ENCODE measurements at places on chromosomes 5 and 9.

DNA sequence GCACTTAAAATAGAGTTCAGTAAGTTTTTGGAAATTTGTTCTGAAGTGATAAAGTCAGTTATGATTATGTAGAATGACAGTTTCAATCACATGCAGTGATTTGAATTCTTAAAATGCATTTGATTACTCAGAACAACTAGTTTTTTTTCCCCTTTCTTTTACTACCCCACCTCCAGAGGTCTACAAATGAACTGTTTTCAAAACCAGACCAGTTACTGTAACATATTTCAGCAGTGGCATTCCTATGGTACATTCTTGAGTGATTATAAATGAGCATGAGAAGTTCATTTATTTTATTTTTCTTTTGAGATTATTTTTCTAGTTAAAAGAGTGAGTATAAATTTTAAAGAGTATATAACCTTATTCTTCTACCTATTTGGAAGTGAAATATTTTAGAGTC, 71.6 kb downstream of the NNT start:
- no peak for DNase-seq

GRCh38 chr5:2906302-2907090, 155.0 kb upstream of the IRX2 start:
- DNase-seq, result no peak

DNA sequence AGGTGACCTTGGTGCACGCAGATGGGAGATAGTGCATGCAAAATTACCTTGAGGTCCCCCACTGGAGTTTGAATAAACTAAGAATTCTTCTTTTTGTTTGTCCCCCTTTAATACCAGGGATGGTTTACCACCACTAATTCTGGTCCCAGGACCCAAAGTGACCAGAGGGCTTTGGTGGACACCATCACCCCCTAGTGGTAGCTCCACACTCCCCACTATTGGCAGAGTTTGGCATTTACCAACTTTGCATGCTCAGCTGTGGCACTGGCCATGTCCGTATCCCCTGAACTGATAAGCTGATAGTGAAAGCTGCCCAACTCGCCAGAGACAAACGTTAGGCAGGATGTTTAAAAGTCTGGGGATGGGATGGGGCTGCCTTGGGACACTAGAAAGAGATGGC, 3.3 kb downstream of the ASTN2 start:
- DNase-seq, result no peak

- no peak for DNase-seq
Measured at GRCh38 chr5:141479776-141480175, 4.0 kb downstream of the PCDHGC3 start.

DNA sequence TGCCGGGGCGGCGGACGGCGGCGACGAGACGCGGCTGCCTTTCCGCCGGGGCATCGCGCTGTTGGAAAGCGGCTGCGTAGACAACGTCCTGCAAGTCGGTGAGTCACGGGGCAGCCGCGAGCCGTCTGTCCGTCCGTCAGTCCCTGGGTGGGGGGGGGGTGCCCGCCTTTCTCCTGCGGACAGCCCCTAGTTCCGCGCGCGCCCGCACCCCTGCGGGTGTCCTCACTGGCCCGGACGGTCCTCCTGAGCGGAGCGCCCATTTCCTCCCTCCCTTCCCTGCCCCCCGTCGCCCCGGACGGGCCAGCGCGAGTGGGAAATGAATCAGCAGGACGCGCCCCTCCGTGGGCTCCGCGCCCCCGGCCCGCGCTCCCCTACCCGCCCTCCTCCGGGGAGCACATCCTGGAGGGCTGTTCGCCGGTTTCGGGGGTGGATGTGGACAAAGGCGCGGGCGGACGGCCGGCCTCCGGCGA, 828 bp downstream of the ZSWIM6 start:
- DNase-seq, result no peak

DNA sequence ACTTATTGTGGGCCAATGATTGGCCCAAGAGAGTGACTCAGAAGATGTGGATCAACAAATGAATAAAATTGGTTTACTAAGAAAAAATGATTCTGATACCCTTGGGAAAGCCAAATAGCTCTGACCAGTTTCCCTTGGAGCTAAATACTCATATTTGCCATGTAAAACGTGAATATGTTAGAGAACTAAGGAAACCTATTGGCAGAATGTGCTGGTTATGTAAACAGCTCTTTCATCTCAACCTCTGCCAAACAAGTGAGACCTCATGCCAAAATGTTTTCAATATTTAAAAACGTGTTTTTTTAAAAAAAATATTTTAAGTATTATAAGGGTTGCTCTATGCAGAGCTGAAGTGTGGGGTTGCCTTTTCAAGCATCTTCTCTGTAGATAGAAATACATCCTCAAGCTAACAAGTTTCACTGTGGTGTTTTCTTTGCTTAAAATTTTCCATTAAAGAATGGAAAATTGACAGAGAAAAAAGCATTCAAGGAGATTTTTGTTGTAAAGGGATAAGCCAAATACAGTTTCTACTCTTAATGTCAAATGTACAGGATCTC, 186.9 kb upstream of the TUT7 start:
- DNase-seq, result no peak

- DNase-seq, result no peak
Measured at GRCh38 chr9:136757751-136758140, 297 bp downstream of the LCN8 start.

DNA sequence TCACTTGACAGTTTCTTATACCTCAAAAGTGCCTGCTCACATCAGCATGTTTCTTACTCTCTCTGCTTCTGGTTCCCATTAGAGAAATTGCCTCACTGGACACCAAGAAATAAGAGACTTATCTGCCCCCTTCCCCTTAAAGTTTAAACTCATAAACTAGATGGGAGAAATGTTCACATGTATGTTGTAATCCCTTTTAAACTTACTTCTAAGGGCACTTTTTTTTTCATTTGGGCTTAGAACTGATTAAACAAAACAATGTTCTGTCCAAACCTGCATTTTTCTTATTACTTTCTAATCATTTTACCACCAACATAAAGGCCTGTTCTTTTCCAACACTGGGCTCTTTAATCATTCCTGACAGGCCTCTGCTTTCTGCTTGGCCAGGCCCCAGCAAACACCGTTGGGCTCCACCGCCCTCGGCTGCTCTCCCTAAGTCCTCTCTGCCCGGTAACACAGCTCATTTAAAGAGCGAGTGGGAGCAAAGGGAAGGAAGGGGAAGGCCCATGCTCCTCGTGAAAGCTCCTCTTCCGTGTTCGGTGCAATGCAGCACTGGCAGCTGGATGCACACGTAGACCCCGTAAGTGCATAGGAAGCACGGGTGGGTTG, 53.4 kb downstream of the ROR2 start:
- no peak for DNase-seq

GRCh38 chr5:151719228-151720000, 32.7 kb upstream of the SPARC start:
- DNase-seq, result peak; percentile 33

DNA sequence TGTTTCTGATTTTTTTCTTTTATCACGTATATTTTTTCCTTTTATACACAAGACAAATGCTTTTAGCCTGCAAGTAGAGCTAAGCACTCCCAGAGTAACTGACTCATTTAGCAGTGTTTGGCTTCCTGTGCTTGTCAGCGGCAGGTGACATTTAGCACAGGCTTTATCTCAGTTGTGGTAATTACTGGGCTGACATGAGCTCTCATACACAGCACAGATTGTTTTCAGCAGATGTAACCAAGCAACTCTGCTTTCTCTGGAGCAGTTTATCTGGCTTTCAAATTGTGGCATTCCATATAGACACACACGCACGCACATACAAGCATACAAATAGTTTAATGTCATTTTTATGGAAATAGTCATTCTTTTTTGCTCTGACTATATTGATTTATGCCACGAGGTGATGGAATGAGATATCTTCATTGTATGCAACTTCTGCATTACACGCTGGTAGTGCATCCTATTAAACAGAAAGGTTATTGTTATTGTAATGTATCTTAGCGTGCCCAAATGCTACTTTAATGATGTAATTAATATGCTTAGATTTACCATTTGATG, 379.0 kb upstream of the GRAMD2B start:
- no peak for DNase-seq

DNA sequence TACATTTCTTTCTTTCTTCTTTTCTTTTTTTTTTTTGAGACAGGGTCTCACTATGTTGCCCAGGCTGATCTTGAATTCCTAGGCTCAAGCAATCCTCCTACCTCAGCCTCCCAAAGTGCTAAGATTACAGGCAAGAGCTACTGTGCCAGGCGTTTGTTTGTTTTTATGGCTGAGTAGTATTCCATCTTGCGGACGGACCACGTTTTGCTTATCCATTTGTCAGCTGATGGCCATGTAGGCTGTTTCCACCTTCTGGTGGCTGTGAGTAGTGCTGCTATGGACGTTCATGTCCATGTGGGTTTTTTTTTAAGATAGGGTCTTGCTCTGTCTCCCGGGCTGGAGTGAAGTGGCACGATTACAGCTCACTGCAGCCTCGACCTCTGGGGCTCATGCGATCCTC, 2.5 kb downstream of the DOK3 start:
- DNase-seq, result peak; percentile 19

DNA sequence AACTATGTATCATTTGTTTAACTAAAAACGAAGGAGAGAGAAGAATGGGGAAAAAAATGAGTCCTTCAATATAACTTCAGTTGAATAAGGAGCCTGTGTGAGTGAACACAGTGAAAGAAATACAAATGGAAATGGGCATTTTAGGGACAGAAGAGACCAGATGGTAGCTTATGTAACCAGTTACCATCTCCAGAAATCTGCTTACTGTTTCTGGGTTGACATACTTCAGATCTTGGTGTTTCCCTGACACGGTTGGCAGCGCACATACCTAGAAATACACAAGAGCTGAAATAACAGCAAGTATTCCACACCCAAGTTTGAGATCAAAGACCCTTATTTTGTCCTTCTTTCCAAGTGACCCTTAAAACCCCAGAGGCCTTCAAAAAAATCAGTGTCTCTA, 14.9 kb upstream of the GFRA3 start:
- DNase-seq, result no peak

GRCh38 chr9:109074236-109074889, 45.4 kb downstream of the TMEM245 start:
- DNase-seq, result no peak

GRCh38 chr9:134158753-134159392, 5.5 kb downstream of the RNU6ATAC start:
- DNase-seq, result no peak

DNA sequence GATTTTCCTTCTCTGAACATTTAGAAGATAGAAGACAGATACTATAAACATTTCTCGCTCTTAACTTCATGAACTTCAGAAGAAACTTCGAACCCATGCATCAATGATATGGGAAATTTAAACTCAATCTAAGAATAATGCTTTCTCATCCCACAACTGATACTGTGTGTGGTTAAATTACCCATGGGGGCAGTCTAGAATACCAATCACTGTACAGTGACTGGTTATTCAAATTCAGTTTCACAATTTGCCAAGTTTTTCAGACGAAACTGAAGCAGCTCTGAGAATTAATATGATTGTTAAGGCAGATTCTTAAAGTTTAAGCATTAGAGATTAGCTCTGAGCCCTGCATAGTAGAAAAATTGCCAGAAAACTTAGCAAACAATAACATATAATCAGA, 431.0 kb downstream of the SH3GL2 start:
- no peak for DNase-seq

DNA sequence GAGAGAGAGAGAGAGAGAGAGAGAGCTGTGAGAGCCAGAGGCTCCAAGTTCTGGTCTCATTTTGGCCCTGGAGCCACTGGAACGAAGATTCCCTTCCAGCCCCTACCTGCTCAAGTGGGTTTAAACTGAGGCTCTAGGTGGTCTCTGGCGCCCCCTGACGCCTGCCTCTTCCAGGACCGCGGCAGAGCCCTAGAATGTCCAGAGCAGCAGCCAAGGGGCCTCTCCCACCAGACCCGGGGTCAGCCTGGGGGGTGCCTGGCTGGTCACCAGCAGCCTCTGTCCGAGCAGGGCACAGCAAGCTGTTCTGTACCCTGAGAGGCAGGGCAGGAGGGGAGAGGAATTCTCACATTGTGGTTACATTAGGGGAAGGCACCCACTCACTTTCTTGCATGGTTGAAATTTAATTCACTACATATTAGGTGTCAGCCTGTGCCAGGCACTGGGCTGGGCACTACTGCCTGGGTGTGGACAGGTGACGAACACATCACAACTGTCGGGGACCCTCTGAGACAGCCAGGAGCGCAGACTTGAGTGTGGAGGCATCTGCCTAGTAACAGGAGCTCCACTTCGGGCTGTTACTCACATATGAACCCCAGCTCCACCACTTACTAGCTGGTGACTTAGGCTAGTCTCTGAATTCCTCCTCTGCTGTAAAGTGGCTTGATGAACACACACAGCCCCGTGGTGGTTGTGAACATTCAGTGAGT, 44.5 kb downstream of the AMBP start:
- DNase-seq, result no peak

DNA sequence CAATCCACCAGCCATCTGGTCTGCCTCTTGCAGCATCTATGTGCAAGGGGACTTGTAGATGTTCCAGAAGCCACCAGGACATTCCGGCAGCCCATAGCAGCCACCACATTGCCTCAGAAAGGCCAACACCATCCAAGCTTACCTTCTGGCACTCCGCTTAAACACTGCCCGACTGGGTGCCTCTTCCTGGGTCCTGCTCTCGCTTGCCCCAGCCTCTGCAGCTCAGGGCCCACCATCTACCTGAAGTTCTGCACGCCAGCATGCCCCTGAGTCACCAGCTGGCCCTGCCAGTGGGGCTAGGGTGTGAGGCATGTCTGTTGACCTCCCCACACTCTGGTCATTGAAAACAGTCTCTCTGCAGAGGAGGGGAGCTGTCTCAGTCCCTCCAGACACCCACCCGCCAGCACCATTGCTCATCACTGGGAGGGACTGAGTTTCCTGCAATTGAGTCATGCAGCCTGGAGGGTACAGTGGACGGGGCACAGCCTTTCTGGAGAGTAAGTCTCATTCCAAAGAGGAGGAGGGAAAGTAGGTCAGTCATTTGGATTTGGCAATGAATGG, 16.9 kb upstream of the COL5A1 start:
- no peak for DNase-seq

DNA sequence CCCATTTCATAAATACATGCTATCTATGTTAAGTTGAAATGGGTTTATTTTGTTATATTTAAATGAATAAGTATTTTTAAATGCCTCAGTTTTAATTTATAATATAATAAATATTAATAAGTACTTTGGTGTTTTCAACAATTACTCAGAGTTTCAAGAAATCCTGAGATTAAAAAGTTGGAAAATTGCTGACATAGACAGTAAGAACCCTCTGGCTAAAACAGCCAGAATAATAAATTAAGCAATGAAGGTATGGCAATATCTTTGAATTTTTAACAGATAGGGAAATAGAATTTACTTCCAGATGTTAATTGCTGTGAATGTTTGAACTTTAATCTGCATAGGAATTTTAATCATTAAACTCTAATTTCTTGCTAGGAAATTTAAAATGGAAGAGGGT, 83.6 kb downstream of the ZNF622 start:
- no peak for DNase-seq

- no peak for DNase-seq
Measured at GRCh38 chr5:87007737-87008136, 259.9 kb upstream of the RASA1 start.

GRCh38 chr9:99335280-99335679, 113.2 kb downstream of the SEC61B start:
- no peak for DNase-seq

DNA sequence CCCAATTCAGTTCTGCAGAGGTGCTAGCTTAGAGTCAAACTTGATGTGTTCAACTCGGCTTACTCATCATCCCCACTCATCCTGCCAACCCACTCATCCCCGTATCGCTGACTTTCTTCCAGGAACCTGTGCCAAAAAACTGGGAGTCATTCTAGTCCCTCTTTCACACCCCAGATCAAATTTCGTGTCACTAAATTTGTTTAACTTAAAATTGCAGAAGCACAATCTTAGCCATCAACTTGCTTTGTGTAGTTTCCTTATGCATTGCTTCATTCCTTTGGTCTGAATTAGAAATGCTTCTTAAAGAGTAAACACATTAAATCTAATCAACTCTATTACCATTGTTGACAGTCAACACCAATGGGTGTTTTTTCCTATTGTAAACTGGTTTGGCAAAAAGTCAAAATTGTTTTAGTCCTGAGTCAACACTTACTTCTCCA, 162.4 kb downstream of the TTC39B start:
- DNase-seq, result no peak

All from SW 1271 (cell line).